Right lobe of liver (tissue), 6 donors: ENCODE measurements at places on chromosomes 13 and 19. TPM values are rescaled to one million over a fixed set of nuclear protein-coding genes. Genes with fewer than 3 reads are reported as not detected.

The CRB3 gene
- 21.8 TPM for total RNA-seq

The ZNF229 gene
- total RNA-seq: 0.63 TPM

The ZNF665 gene
- total RNA-seq: not detected

DNA sequence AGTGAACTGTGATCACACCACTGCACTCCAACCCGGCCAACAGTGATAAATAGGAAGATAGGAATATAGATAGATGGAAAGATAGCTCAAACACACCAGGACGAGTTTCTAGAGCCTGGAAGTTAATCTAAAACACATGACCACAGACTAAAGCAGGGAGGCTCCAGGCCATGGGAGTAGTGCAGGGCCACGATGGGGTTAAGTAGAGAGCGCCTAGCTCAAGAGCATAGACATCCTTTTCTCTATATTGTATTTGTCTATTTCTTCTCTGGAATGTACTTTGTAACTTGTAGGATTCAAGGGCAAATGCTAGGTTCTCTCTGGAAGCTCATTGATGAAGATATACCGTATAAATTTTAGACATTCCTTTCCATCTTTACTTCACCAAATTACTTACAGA is 69.6 kb downstream of the ZAR1L start:
- no peak for DNase-seq

DNA sequence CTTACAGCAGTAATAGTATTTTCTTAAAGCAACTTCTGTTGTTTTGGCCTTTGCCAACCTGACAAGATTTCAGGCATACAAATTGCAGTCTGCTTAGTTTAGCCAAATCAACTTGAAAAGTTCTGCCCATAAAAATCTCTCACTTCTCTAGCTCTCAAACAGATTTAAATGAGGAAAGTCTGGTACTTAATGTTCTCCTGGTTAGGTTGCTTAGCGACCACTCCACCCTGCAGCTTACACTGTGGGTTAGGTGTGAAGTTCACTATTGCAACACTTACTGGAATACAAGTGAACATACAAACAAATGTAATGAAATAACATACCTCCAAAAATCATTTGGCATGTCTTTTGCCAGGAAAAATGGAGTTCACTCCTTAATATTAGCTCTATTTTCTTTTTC is 178.7 kb upstream of the PCDH9 start:
- DNase-seq: no peak

- DNase-seq: peak; percentile 81
These were observed 3.8 kb downstream of the PDE4A start for GRCh38 chr19:10424011-10424637.

DNA sequence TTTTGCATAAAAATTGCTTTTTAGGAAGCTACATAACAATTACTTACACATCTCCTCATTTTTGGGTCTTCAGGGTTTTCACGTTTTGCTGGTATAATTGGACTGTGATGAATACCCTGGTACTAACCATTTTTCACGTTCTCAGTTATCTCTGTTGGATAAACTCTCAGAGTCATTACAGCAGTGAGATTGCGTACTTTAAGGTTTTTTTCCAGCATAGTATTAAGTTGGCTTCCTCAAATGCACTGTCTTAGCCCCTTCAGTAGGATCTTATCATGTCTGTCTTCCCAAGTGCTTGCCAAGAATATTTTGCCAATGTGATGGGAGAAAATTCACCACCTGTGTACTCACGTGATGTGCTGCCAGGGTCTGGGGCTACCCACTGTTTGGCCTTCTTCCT is 342.5 kb downstream of the TEX29 start:
- DNase-seq: peak; percentile 4

- no peak for DNase-seq
These were observed 23.2 kb upstream of the CRTC1 start for GRCh38 chr19:18660051-18660910.

DNA sequence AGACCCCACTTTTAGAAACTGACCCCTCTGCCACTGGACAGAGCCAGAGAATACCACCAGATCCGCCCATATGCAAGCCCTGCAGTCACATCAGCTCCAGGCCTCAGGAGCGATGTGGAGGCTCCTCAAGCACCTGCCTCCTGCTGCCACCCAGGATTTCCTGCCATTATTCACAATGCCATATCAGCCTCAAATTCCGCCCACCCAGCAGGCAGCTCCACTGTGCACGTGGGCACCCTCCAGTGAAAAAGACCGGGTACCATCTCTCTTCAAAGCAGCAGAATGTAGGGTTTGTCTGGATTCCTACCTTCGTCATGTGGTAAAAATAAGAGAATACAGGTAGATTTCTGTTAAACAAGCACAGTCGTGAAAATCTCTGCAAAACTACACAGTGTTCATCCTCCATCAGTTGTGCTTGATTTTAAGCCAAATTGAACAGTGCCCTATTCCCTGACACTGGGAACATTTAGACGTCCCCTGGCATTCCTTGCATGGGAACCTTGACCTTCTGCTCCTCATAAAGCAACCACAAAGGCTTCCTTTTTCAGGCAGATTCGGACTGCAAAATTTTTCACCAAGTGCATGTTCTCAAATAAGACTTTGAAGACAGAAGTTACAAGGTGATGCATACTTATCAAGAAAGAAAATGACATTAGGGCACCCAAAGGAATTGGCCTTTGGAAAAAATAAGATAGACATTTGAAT is 56.4 kb downstream of the FAM124A start:
- DNase-seq: no peak

DNA sequence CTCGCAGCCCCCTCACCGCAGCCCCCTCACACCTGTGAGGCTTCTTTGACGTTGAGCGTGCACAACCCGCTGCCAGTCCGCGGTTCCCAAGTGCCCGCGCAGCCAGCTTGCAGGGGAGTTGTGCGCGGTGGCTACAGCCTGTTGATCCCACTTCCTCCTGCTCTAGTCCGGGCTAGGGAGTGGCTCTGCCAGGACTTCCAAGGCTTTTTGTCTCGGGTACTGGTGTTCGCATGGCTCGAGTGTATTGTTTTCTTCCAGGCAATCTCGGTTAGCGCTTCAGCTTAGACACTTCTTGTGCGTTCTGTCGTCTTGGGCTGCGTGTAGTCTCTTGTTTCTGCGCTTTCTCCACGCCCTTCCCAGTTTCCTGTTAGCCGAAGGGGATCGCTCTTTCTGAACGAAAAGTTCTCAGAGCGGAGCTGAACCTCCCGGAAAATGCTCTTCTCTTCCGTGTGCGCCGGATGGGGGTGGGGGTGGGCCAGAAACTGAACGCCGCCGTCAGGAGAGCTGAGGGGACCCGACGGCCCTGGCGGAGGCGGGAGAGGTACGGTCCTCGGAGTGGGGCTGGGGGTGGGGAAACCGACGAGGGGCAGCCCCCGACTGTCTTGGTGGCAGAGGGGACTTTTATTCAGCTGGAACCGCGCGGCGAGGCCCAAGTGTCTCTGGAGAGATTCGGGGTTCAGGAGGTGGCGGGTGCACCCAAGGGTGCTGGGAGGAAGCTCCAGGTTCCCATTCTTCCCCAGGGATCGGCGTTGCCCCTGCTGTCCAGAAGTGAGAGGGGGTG is 697 bp upstream of the DGKH start:
- DNase-seq: peak; percentile 55

DNA sequence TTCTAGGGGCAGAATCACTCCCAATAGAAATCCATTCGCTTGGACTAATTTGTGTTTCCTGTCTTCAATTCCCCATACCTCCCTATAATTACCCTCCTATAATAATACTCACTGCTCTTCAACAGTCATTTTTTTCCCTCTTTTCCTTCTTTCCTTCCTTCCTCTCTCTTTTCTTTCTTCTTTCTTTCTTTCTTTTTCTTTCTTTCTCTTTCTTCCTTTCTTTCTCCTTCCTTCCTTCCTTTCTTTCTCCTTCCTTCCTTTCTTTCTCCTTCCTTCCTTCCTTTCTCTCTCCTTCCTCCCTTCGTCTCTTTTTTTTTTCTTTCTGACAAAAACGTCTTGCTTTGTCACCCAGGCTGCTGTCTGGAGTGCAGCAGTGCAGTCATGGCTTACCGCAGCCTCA is 8.0 kb downstream of the KLK5 start:
- no peak for DNase-seq

DNA sequence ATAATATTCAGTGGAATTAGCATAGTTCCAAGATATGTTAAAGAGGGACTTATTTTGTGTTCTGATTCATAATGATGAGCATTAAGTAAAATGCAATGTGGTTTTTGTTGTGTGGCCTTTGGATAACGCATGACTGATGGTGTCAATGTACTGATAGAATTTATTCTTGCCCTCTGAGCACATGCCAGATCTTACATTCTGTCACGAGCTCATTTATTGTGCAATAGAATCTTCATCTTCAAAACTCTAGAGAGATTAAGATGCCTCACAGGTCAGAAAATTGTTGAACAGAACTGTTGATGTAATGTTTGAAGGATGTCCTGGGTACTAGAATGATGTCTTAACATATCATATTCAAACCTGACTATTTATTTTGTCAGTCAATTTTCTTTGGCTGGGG is 148.0 kb upstream of the HTR2A start:
- no peak for DNase-seq

GRCh38 chr19:1674293-1674679 is 21.9 kb upstream of the TCF3 start:
- DNase-seq: peak; percentile 14

DNA sequence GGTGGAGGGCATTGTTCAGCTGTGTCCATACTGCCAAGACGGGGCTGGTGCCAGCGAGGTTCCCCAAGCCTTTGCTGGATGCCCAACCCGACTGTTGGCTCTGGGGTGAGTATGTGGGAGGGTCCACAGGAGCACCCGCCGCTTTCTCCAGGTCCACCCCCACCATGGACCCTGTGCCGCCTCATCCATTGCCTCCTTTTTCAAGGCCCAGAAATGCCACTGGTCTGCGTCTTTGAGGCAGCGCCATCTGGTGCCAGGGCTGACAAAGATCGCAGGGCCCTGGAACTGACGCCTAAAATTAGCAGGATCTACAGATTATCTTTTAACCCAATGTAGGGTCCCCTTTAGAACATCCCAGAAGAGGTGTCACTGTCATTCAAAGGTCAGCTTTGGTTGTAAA is 34.6 kb downstream of the NFIX start:
- DNase-seq: no peak
